T follicular helper cell (primary cell): ENCODE measurements at places on chromosomes 5 and 9.

DNA sequence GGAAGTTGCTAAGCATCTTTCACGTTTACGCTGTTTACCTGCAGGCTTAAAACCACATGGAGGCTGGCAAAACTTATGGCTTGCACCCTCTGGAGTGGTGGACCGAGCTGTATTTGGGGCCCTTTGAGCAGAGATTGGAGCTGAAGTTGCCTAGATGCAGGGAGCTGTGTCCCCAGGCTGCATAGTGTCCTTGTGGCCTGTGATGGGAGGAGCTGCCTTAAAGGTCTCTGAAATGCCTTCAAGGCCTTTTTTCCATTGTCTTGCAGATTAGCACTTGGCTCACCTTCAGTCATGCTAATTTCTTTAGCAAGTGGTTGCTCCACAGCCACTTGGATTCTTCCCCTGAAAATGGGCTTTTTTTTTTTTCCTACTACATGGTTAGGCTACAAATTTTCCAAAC, 81.5 kb upstream of the CHD1 start:
- no peak for DNase-seq

GRCh38 chr5:179755022-179755421, 22.4 kb downstream of the MAML1 start:
- DNase-seq, result no peak

DNA sequence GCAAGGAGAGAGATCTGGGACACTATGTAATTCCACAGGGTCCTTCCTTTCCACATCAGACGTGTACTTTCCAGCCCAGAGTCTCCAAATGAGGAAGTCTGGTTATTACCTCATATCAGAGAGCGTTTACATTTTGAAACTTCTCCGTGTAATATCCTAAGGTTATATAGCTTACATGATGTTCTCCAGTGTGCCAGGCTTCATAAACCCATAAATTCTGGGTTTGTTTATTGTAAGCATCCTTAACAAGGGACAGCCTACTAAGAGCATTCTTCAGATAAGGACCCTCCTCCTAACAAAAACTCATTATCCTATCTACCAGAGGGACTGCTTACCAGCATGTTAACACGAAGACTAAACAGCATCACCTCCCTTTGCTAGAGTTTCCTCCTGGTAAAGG, 17.9 kb downstream of the SRFBP1 start:
- DNase-seq, result no peak

DNA sequence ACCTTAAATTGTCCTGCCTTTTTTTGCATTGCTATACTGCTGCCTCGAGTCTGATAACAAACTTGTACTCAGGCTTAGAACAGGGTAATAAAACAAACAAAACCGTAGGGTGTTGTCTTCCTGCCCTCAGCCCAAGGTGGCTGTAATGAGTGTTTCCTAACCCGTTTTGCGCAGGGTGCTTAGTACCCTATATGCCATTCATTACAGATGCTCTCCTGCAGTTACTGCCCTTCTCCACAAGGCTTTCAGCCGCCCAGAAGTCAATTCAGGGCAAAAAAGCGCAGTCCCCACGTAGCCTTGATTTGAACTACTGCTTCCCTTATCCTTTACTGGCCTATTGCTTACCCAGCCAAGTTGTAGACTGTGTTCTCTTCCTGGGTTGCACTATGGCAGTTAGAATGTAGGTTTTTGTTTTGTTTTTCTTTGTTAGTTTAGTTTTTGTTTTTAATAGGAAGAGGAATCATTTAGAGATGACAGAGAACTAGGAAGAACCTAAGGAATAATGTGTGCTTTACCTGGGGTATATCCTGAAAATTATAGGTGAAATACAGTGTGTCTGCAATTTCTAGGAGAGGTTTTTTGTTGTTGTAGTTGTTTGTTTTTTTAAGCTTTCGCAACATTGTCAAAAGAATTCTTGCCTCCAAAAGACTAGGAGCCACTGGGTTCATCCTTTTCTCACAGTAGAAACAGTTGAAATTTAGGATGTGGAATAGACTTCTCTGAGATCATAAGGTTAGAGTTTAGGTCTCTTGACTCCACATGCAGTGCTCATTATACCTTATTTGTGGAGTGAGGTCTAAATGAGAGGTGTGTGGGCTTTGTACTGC, 1.3 kb downstream of the HMGXB3 start:
- peak; percentile 45 for DNase-seq

- no peak for DNase-seq
These were observed 75.4 kb upstream of the SELENOP start for GRCh38 chr5:42887097-42887496.

- DNase-seq, result no peak
These were observed 110.1 kb downstream of the ERCC6L2 start for GRCh38 chr9:95985440-95986055.

- no peak for DNase-seq
These were observed 125.5 kb upstream of the RASGRF2 start for GRCh38 chr5:80834710-80835109.

DNA sequence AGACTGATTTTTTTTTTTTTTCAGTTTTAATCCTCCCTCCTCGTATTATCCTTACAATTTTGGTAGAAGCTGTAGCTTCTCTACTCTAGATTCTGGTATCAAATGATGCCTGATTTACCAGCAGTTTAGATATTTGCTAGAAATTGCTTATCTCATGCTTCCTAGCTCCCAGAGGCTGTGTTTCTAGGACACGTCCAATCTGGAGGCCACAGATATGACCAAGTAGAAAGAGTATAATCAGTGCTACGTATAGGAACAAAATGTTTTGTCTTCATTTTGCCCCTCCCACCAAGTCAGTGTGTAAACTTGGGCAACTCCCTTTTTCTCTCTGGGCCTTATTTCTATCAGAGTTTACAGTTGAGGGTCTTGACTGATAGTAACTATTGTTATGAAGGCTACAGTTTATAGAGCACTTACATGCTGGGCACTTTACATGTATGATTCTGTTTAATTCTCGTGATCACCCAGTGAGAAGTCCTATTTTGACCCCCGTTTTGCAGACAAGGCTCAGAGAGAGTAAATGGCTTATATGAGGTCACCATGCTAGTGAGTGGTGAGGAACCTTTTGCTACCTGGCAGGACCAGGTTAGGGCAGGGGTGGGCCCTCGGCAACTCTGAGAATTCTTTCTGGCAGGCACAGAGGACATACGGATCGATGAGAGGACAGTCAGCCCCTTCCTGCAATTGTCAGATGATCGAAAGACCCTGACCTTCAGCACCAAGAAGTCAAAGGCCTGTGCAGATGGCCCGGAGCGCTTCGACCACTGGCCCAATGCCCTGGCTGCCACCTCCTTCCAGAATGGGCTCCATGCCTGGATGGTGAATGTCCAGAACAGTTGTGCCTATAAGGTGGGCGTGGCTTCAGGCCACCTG, 7.6 kb downstream of the HDHD3 start:
- no peak for DNase-seq

DNA sequence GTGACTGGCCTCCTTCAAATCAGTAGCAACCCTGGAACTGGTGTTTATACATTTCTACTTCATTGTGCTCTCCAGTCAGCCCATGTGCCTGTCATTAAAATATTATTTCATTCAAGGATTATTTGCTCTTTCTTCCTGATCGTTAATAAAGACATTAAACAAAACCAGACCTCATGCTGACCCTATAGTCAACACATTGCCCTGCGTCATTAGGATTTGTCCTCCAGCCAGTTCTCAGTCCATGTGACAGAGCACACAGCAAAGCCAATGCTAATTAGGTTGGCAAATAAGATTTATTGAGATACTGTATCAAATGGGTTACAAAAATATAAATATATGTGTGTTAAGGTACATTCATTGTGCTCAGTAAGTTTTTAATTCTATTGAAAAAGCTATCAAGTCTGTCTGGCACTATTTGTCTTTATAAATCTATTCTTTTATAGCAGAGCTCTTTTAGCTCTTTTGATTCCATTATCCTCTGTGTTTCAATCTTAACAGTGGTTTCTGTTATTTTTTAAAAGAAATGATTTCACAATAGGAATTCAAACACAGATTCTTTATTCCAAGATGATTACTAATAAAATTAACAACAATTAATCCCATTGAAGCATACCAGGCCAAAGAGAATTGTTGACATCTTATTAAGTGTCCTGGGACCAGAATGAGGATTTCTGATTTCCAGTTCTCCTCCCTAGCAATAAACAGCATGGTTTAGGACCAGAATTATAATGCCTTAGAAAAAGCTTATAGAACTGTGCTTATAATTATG, 209.4 kb upstream of the RGMB start:
- no peak for DNase-seq

- no peak for DNase-seq
These were observed 5.3 kb upstream of the RNF145 start for GRCh38 chr5:159214486-159215271.

- no peak for DNase-seq
These were observed 33.0 kb downstream of the FRMPD1 start for GRCh38 chr9:37683531-37684371.

- no peak for DNase-seq
These were observed 396.1 kb downstream of the GADD45G start for GRCh38 chr9:90000925-90001324.

DNA sequence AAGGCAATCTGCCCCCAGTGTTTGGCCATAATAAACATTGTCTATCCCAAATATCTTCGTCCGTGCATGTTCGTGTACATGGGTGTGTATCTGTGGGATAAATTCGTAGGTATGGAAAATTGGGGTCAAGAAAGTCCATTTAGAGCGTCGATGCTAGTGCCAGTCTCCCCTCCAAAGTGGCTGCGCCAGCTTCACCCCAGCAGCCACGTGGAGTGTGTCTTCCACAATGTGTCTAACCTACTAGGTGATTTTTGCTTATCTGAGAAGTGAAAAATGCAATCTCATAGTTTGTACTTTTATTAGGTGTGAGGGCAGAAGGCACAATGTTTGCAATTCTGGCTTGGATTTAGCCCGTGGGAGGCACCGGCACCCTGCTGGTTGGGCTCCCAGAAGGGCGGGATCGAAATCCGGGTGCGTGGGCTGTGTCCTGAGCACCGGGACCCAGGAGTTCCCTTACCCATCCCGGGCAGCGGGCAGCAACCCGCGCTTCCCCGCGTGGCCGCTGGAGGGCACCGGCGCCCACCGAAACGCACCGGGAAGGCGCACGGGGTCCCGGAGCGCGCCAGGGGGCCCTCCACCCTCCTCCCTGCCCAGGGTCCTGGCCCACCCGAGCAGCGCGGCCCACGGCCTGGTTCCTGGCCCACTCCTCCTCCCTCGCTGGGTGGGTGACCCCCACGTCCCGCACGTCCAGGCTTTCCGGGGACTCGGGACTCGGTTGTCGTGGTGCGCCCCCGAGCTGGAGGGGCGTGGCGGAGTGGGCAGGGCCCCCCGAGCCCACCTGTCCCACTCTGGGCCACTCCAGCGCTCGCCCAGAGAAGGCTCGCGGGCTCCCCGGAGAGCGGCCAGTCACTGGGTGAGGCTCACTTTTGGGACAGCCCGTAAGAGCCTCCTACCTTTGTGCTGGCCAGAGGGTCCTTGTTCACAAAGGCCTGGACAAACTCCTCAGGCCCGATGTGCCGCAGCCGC, 55.4 kb upstream of the RNF130 start:
- no peak for DNase-seq

GRCh38 chr9:119955276-119955675, 586.0 kb upstream of the BRINP1 start:
- DNase-seq, result no peak

DNA sequence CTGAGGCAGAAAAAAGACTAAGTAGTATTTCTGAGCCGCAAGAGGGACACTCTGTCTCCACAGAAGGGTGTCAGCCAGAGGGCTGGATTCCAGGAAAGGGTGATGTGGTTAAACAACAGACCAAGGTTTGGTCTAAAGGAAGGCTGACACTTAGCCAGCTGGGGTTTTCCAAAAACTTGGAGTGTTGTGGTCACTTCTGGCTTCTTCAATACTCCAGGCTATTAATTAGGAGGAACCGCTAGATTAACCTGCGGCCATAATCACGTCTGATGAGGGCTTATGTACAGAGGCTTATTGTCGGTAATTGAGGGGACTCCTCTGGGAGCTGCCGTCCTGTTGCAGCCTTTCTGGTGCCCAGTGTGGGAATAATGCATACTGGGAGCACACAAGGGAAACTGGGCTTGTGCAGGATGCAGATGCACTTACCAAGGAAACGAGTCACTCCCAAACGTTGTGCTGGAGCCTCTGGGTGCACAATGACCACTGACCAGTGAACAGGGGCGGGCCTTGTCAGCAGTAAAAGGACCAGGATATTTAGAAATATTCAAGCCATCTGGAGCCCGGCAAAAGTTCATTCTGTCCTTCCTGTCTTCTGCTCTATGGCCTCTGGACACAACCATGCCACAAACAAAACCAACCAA, 70.2 kb upstream of the TUT7 start:
- DNase-seq, result no peak

- no peak for DNase-seq
These were observed 102.3 kb downstream of the APBA1 start for GRCh38 chr9:69569738-69570451.

DNA sequence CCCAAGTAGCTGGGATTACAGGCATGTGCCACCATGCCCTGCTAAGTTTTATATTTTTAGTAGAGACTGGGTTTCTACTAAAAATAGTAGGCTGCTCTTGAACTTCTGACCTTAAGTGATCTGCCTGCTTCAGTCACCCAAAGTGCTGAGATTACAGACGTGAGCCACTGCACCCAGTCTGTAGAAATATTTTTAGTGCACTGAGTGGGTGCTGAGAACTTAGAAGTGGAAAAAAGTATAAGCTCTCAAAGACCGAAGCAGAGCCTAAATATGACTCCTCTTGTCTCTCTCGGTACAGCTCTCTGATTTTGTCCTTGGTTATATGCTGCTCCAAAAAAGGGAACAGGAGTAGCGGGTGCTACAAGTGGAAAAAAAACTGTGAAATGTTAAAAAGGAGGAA, 353.8 kb upstream of the IZUMO3 start:
- DNase-seq, result no peak

DNA sequence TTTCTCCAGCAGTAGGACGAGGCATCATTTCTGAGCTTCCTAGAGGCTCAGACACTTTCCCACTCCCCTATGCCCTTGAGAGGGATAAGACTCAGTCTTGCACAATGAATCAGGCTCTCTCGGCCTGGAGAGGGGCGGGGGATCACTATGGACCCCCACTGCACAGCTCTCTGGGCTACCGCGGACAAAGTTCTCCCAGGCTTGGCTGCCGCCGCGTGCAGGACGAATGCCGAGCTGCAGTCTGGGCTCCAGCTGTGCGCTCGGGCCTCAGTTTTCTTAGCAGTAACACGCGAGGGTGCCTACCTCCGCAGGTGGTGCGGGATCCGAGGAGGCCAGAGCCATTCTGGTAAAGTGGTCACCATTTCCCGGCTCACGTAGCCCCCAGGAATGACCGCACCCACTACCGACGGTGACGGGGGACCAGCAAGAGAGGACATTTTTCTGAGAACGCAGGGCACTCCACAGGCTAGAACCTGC, 3.4 kb upstream of the MYORG start:
- no peak for DNase-seq

DNA sequence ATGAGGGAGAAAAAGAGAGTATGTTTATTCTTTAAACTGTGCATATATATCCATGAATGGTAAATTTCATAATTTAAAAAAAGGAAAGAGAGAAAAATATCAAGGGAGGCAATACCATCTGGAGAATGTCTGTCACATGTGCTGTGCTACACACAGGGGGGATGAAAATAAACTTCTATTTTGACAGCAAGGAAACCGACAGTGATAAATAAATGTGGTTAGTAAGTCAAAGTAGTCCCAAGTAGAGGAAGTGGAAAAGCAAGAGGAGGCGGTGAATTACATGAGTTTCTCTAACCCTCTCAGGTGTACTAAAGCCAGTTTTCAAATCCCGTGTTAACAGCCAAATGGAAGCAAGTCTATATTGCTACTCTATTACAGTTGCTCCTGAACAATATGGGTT, 83.3 kb downstream of the ICE1 start:
- DNase-seq, result no peak
